ENCODE measurements at places on chromosomes 4 and X.
A peak's percentile ranks its signal among the peaks of the same experiment; 100 is the strongest.

DNA sequence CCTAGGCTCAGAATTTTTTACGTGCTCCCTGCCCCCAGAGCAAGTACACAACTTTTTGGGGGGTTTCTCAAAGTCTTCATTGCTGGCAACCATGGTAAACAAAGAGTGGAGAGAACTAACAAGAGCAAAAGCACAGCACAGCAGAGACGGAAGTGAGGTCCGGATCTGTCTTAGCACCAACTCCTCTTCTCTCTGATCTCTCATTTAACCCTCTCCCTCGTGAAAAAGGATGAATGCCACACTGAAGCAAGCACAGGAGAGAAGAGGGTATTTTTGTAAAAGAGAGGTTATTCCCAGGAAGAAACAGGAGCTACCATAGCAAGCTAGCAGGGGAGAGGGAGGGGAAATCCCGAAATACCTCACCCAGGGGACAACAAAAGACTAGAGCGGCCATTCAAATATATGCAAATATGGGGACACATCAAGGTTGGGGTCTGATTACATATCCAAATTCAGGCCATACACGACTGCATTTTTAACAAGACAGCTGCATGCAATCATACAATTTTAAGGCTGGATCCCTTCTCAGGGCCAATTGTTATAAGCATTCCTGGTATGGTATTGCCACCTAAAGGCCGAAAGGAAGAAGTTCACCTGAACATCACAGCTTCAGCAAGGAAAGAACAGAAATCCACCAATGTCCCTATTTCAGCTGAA, 46.6 kb downstream of the CD40LG start:
- peak; percentile 62 for DNase-seq

DNA sequence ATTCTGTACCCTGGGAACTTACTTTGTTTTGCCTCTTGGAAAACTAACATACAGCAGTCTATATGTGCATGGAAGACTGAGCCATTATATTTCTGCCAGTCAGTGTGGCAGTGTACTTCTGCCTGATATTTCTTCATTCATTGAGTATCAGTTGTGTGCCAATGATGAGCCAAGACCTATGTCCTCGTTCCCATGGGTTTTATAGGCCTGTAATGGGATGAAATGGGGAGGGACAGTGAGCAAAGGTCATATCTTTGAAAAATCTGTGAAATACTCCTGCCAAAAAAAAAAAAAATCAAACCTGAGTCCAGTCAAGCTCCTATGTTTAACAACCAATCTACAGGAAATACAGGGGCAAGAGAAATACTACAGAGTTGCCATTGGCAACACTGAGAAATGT, 9.1 kb downstream of the NSD2 start:
- DNase-seq: no peak

DNA sequence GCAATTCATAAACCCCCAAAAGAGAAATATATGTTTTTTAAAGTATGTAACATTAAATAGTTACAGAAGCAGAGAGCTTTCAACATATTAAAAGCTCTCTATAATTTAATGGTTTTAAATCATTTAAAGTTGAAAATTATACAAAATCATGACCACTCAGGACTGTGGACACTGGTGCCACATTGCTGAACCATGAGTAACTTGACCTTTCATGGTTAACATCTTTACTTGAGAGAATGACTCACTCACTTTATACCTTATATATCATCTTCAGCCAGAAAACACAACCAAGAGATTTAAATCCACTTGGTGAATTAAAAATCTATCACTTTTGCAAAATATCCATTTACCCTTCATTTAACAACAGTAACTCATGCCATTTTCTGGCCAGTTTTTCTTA, 584.3 kb upstream of the SMIM31 start:
- no peak for DNase-seq

- DNase-seq: no peak
These were observed 202.3 kb downstream of the PARM1 start for GRCh38 chr4:75135068-75135825.

DNA sequence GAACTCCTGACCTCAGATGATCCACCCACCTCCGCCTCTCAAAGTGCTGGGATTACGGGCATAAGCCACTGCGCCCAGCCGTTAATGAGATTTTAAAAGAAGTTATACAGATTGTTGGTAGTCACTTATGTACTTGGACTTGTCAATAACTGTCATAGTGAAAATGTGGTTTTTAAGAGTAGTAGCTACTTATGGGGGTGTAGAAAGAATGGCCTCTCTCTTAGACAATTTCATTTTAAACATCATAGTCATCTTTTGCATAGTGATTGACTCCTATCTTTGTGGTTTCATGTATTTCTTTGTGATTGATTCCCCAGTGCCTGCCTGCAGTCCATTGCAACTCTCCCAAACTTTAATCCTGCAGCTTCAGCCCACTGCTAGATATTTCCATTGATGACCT, 17.4 kb downstream of the FAM199X start:
- no peak for DNase-seq

DNA sequence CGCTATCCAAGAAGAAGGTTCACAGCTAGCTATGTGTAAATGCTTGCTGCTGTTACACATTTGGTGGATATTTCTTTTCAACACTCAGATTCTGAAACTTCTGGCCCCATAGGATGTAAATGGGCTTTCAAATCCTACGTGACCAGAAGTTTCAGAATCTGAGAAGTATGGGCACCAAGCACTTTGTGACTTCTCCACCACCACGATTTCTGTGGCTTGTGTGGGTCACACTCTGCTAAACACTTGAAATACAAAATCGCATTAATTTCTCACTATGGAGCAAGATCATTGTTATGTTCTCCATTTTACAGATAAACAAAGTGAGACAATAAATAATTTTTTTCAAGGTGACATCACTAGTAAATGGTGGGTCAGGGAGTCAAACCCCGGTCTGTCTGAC, 259.4 kb upstream of the JADE1 start:
- no peak for DNase-seq

- DNase-seq: no peak
These were observed 657.4 kb downstream of the SPRY1 start for GRCh38 chr4:124053872-124054538.

- no peak for DNase-seq
These were observed 505.0 kb downstream of the BCOR start for GRCh38 chrX:39592776-39593175.

- no peak for DNase-seq
These were observed 6.0 kb downstream of the GPKOW start for GRCh38 chrX:49117581-49117980.

DNA sequence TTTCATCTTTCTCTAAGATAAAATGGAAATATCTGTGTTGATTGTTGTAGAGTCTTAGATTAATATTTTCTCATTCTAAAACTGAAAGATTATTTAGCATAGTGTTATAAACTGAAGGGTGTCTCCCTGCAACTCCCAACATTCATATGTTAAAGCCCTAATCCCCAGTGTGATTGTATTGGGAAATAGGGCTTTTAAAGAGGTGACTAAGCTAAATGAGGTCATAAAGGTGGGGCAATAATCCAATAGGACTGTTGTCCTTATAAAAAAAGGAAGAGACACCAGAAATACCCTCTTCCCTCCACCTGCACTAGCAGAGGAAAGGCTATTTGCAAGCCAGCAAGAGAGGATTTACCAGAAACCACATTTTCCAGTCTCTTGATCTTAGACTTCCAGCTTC, 1626.4 kb downstream of the C4orf33 start:
- DNase-seq: no peak

GRCh38 chr4:174005422-174005821, 278.0 kb downstream of the FBXO8 start:
- DNase-seq: no peak

- no peak for DNase-seq
These were observed 182.9 kb upstream of the TACR3 start for GRCh38 chr4:103902730-103903129.

DNA sequence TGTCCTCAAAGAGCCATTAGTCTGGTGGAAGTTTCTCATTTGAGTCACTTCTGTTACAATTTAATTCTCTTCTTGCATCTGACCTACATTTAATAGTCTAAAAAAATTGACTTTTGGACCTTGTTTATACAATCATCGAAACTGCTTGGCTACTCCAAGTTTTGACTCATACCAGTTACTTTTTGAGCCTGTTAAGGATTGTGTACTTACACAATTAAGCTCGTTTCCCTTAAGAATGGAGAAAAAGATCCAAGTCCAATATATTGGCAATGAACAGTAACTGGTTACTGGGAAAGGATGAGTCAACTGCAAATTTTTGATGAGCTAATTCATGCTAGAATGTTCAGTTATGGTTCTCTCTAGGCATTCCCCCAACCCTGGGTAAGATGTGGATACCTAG, 58.2 kb downstream of the DCX start:
- no peak for DNase-seq

DNA sequence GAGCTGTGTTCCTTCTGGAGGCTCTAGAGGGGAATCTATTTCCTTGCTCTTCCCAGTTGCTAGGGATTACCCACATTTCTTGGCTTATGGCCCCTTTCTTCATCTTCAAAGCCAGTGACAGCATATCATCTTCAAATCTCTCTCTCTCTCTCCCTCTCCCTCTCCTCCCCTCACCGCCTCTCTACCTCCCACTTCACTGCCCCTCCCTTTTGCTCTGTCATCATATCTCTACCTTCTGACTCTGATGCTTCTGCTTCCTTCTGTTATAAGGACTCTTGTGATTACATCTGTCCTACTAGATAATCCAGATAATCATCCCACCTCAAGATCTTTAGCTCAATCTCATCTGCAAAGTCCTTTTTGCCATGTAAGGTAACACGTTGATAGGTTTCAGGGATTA, 93.1 kb upstream of the TEX13D start:
- no peak for DNase-seq

- DNase-seq: no peak
These were observed 134.8 kb upstream of the LDB2 start for GRCh38 chr4:17033025-17033767.

DNA sequence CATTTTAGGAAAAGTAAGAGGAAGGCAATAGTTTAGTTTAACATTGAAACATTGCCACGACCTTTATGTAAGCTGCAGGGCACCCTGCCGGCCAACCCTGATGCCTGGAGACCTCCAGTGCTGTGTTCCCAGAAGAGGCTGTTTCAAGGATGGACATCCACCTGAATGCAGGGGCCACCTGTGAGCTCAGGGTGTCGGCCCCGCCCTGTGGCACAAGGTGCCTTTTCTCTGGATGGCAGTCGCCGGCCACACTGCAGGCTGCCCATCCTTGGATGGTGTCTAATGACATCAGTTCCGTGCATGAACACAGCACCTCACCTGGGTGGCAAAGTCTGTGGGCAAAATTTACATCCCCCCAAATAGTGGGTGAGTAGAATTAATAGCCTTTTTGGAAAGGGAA, 180.0 kb downstream of the AFAP1 start:
- no peak for DNase-seq

DNA sequence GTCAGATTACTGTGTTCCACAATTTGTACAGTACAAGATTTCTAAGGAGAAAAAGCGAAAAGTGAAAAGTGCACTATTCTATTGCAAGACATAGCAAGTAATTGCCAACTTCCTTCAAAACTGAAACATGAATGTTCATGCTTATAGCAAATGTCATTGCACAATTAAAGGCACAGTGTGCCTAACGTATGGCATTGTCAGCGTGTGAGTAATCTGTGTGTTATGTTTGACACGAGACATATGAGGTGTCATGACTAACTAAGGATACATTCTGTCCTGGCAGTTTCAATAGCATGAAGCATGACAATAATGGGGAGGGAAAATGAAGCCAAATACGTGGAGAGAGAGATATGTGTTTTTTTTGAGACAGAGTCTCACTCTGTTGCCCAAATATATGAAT, 33.6 kb upstream of the TBC1D9 start:
- no peak for DNase-seq
